ENCODE measurements at places on chromosomes 6 and 20.

- no peak for DNase-seq
Measured at GRCh38 chr6:33128318-33128717, 52.5 kb downstream of the HLA-DPB1 start.

DNA sequence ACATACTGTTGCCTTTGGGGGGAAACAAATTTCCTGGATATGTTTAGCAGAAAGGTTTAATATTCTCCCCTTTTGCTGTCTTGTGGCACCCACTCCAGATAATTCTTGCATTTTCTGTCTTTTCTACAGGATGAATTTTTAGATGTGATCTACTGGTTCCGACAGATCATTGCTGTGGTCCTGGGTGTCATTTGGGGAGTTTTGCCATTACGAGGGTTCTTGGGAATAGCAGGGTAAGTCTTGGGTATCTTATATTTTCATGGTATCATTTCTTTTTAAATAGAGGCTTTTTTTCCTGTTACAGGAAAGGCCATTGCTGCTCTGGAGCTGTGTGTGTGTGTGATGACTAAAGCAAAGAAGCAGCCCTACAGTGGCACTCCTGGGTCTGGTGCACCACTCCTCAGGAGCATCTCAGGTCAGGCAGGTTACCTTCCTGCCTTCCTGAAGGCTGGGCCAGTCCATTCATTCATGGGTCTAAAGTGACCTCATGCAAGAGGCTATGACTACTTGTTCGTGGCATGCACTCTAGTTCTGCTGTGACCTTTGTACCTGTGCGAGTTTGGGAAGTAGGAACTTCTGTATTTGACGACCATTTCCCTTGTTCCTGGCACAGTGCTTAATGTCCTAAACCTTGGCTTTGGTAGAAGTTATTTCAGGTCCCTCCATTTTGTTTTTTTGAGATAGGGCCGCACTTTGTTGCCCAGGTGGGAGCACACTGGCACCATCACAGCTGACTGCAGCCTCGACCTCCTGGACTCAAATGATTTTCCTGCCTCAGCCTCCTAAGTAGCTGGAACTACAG lies 2.2 kb downstream of the RAB5IF start:
- no peak for DNase-seq

GRCh38 chr6:93341900-93342613 lies 77.3 kb downstream of the EPHA7 start:
- no peak for DNase-seq

DNA sequence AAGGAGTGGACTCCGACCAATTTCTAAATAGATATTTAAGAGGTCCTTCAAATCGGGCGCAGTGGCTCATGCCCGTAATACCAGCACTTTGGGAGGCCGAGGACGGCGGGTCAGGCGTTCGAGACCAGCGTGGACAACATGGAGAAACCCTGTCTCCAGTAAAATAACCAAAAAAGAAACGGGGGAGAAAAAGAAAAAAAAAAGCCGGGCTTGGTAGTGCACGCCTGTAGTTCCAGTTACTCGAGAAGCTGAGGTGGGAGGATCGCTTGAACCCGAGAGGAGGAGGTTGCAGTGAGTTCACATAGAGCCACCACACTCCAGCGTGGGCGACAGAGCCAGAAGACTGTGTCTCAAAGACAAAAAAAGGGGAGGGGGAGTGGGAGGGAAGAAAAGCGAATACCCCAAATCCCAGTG lies 53.3 kb upstream of the HFE start:
- no peak for DNase-seq

GRCh38 chr20:40703975-40704530 lies 15.0 kb upstream of the MAFB start:
- no peak for DNase-seq

DNA sequence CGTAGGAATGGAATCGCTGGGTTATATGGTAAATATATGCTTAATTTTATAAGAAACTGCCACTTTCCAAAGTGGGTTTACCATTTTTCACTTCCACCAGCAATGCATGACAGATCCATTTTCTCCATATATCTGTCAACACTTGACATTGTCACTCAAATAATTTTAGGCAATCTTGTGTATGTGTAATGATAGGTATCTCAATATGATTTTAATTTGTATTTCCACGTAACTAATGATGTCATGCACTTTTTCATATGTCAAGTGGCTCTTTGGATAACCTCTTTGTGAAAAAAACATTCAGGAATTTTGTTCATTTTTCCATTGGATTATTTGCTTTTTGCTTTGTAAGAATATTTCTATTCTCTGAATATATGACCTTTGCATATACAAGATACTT lies 419.9 kb downstream of the BTBD3 start:
- no peak for DNase-seq

DNA sequence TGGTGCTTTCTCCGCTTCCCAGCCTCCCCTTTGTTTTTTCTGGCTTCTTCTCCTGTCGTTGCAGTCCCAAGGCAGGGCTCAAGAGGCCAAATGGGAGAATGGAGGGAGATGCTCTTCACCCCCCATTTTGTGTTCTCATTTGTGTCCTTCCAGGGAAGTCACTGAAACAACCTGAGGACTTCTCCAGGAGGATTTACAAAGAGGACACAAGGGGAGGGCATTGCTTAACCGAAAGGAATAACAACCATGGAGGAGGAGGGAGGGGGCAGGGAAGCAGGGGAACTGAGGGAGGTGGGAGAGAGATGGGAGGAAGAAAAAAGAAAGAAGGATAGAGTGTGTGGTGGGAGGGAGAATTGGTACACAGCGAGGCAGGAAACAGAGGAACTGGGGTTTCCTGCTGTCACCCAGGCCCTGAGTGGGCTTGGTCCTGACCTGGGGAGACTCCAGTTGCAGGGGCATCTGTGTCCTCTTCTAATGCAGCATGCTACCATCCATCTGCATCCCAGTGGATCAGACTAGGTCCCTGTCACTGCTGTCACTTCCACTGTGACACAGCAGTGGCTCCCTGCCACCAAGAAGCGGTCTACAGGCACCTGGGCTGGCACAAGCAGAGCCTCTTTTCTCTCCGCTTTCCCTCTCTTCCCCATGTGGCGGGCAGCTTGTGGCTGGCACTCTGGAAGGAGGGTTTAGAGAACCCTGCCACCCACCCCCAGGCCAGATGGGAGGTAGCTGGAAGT lies 17.1 kb upstream of the MLN start:
- no peak for DNase-seq

DNA sequence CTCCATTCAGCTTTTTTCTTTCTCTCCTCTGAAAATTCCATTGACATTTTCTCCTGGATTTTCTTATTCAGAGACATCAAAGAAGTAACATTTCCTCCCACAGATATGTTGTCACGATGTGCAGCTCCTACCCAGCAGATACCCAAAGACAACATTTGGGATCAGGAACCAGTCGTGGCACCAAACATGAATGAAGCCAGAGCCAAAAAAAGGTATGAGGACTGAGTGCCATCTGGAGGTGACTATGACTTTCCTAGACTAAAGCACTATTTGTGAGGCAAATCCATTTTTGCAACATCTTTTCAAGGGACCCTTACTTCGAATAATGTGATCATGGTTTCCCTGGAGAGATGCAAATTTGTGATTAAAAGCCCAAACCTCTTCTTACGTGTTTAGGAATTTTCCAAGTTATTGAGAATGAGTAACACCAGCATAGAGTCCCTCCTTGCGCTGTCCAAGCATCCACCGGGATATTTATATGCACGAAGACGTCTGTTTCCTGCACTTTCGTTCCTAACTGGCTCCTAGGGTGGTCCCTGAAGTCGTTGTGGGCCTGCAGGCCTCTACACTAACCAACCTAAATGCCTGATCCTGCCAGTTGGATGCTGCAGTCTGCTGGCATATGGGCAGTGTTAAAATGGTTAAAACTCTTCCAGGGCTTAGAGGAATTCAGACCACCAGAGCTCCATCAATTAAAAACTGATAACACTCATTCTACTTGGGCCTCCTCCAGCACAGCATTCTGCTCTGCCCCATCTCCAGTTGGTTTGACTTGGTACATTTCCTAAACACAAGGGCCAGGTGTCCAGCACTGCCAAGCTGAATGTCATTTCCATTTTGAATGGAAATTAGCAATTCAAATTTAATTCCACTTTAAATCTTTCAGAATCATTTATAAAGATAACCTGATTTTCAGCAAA lies 256.6 kb downstream of the C6orf118 start:
- no peak for DNase-seq

DNA sequence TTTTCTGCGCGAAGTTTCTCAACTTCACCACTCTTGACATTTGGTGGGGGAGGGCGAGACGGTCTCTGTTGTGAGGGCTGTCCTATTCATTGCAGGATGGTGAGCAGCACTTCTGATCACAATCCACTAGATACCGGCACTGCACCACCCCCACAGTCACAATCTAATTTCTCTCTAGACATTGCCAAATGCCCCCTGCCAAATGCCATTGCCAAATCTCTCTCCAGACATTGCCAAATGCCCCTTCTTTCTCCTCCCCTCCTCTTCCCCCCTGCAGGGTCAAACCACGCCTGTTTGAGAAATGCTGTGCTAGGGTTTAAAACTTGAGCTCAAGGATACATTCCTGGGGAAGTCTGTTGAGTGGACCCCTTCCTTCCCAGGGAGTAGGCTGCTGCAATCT lies 603.5 kb upstream of the CDH4 start:
- no peak for DNase-seq

DNA sequence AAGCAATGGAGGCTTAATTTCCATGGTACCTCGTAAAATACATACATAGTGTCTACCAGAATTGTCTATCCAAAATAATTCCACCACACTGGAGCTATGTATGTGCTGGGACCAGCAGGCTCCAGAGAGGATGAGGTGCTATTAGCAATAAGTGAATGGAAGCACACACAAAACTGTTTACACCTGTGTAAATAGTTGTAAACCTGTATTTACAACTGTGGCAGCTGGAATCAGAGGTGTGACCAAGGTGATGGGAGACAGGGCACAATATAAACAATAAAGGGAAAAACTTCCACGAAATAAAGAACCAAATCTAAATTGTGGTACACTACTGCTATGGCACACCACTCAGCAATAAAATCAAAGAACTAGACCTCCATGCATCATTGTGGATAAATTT lies 14.4 kb downstream of the RARS2 start:
- no peak for DNase-seq

- DNase-seq: no peak
Measured at GRCh38 chr6:90442366-90442765, 144.5 kb downstream of the MAP3K7 start.

DNA sequence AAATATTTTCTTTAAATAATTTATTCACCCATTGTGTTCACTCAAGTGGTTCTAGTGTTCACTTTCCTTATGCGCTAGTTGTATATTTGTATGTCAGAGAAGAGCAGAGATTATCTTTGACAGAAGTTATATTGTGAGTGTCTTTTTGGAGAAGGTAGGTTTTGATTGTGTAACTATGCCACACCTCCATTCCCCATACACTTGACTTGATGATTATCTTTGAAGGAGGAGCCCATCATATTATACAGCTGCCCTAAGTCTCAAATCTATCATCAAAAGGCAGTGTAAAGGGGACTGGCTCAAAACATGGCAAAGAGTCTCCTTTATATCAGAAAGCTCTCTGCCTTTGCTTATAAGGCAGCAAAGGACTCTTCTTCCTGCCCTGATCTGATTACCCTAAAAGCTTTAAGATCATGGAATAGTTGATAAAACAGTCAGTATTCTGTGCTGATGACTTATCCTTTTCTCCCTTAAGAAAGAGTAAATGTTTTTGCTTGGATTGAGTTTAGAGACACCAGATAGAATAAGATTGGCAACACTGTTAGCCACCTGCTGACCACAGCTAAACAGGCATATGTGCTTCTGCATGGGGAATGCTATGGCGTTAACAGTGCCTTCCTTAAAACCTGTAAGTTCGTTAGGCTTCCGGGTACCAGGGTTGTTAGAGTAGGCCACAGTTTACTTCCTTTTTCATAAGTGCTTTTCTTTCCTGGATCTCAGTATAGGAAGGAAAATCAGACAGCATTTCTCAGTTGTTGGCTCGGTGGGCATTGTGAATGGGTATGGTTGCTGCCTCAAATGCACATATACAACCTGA lies 22.6 kb downstream of the TOP1 start:
- no peak for DNase-seq

DNA sequence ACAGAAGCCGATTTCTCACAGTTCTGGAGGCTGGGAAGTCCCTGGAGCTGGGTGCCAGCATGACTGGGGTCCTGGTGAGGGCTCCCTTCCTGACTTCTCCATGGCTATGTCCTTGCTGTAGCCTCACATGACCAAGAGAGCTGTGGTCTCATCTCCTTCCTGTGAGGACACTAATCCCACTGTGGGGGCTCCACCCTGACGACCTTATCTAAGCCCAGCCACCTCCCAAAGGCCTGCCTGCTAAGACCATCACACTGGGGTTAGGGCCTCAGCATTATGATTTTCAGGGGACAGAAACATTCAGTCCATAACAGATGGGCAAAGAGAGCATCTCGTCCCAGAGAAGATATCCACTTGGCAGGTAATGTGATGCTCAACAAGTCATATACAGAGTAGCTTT lies 16.8 kb downstream of the RPP40 start:
- no peak for DNase-seq

GRCh38 chr6:22613695-22614094 lies 44.3 kb downstream of the HDGFL1 start:
- DNase-seq: no peak

GRCh38 chr20:45636513-45636912 lies 5.4 kb upstream of the WFDC9 start:
- DNase-seq: no peak

DNA sequence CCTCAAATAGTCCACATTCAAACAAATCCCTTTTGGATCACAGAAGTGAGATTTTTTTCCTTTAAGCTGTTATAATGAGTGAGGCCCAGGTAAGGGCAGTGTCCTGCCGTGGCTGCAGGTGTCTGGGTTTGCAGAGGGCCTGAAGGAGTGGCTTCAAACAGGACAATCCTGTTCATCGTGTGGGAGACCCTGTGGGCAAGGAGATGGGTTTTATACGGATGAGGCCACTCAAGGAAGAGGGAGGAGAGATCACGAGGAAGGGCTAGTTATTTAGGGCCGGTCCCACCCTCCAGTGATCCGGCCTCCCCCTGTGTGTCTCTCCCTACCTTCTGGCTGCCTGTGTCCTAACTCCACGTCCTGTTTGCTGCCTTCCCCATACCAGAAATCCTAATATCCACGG lies 33.8 kb downstream of the PPP1R14C start:
- DNase-seq: no peak

DNA sequence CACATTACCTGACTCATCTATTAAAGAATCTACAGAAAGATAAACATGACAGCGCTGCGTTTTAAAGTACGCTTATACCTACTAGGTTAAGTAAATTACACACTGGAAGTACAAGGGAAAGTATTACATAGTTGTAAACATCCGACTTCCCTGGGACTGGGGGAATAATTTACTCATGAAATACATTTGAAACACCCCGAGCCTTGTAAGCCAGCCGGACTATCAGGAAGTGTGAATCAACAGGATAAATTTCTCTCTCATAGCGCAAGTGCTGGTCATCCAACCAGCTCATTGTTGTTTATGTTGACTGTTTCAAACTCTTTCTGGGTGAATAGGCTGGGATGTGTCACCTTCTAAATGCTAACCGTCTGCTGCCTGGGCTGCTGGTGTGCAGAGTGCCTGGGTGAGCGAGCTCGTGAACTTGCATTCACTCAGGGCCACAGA lies 4.9 kb downstream of the BMP6 start:
- DNase-seq: no peak

- no peak for DNase-seq
Measured at GRCh38 chr20:62159052-62159451, 15.5 kb downstream of the SS18L1 start.

- no peak for DNase-seq
Measured at GRCh38 chr6:86107985-86108384, 465.3 kb upstream of the SYNCRIP start.

GRCh38 chr6:1227935-1228753 lies 83.8 kb upstream of the FOXQ1 start:
- no peak for DNase-seq

GRCh38 chr20:15937179-15937578 lies 636.1 kb downstream of the KIF16B start:
- DNase-seq: no peak

Data from NCI-H2107 (cell line).